ENCODE measurements at places on chromosomes 6 and 20.

DNA sequence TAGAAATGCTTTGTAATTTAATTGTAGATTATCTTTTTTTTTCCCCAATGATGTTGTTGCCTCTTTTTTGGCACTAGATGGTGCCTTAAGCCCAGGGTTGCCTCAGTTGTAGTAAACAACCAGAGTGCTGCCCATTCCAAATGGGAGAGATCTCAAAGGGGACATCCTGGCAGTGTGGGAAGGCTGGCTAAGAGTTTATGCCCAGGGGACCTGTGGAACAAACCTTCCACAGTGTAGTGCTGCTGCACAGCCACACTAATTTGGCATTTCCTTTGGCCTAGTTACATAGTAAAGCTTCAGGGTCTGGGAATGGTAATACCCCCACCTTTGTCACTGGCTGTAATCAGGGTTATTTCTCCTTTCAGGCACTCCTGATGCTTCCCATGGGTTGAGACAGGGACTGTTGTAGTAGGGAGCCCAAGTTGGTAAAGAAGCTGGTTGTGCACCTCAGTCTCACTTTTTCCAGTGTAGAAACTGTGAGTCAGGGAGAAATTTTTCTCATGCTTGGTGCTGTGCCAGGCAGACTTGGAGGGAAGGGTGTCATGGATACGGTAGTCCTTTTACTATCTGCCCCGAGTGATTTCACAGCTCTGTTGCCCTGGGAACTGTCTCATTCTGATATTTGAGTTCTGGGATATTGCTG is 177.8 kb upstream of the ECI2 start:
- DNase-seq = no peak

DNA sequence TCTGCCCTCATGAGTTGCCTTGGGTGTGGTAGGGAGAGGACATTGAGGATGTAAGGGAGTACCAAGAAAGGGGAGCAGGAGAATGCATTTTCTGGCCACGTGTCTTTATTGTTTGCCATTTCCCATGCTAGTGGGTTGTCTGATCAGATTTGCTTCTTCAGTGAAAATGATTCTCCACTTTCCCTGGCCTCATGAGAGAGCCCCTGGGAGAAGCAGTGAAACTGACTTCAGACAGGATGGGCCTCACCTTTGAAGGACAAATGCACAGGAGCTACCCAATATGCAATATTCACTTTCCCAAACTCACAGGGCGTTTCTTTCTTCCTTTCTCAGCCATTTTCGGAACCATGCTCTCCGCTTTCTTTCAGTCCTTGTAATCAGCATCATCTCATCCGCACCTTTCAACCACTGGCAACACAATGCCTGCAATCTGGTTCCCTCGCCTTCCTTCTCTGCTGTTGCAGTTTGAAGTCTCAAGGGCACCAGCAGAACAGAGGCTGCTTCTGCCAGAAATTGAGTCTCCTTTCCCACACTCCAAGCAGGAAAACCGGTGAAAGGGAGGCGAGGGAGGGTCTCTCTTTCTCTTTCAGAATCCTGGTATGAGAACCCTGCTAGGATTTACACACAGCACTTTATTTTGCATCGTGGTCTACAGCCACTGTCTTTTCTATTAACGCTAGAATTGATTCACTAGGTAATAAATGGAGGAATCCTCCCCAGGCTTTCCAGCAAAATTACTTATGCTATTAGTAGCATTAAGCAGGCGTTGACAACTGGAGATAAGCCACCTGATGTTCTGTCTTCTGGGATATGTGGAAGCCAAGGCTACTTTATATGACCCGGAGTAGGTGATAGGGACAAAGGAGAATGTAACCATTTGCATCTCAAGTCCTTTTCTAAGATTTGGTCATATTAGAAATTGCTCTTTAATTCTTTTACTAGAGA is 62.0 kb upstream of the FAM184A start:
- DNase-seq = no peak

DNA sequence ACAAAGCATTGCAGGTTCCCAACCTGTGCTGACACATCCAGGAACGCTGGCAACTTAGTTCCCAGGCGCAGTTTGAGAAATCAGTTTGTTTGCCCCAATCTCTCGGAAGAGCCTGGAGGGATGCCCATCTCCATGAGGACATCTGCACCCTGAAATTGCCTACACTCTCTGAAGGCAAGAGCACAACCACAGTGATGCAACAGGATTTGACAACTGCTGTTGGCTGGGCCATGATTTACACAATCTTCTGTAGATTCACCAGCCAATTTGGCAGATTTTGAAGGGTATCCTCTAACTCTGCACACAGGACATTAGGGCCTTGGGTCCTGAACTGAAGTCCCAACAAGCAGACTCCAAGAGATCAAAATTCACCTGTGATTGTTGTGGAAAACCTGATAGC is 3.4 kb downstream of the APMAP start:
- no peak for DNase-seq

- no peak for DNase-seq
Measured at GRCh38 chr20:19605786-19606485, 152.1 kb upstream of the RIN2 start.

GRCh38 chr20:14889496-14890255 is 552.3 kb upstream of the FLRT3 start:
- no peak for DNase-seq

DNA sequence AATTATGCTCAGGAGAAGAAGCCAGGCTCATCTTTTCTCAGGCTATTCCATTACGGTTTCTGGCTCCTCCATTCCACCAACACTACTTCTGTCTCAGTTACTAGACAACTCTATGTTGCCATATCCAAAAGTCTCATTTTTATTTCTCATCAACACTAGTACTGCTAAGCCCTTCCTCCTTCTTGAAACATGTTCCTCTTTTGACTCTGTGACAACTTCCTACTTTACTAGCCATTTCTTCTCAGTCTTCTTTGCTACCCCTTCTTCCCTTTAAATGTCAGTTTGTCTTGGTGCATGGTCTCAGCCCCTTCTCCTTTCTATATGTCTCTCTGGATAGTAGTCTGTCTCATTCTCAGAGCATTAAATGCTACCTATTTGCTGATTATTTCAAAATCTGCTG is 7.1 kb upstream of the ADGRG6 start:
- DNase-seq = no peak

DNA sequence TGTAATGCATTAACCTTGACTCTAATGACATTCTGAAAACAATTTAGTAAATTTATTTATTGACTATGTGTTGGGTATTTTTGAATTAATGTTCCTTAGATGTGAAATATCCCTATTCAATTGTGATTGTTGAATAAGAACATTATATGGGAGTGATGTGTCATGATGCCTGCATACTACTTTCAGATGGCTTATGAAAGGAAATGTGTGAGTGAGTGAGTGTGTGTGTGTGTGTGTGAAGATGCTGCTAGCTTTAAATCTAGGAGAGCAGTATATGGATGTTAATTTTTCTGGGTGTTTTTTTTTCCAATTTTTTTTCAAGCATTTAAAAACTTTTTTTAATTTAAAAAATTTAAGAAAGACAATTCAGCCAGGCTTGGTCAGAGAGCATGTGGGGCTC is 32.5 kb upstream of the NT5E start:
- no peak for DNase-seq

GRCh38 chr6:7410851-7411250 is 21.2 kb downstream of the RIOK1 start:
- DNase-seq = no peak

DNA sequence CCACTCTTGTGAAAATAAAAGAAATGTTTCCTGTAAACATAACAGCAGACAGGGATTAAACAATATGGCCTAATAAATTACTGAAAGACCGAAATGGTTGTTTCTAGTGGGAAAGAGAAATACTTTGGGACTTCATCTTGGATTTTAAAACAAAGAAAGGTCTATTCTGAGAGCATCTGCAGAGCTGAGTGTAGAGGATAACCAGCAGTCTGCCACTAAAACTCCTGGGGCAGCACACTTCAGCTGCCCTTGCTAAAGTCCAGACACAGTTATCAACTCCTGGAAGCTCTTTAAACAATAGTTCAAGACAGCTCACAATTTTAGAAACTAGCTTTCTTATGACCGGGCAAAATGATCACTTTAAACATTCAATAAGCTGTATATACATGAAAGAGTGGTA is 38.6 kb downstream of the AKIRIN2 start:
- no peak for DNase-seq

DNA sequence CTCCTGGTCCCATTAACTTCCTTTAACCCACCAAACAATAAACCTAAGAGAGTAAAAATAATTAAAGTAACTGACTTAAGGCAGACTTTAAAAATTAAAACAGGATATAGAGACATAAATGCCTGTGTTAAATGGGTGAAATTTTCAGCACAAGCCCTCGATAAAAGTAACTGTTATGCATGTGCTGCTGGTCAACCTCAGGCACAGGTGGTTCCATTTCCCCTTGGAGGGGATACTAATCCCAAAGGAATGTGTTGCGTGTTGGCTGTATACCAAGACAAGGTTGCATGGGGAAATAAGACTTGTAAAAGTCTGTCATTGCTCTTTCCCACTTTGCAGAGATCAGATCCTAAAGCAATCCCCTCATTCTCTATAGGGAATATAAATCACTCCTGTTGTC is 25.8 kb downstream of the HLA-A start:
- DNase-seq = no peak

DNA sequence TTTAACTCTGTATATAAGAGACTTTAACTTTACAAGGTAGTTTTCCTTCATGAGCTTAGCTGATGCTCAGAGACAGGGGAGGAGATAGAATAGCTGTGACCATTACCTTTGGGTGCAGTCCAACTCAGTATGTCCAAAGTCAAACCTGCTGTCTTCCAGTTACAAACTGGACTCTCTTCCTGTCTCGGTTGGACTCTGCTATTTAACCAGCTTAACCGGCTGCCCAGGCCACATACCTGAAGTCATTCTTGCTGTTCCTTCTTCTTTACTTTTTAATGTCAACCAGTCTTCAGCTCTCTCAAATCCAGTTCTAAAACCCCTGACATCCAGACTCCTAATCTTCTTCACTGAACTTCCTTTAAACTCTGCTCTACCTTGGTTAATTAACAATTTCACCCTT is 138.3 kb upstream of the TSHZ2 start:
- no peak for DNase-seq

DNA sequence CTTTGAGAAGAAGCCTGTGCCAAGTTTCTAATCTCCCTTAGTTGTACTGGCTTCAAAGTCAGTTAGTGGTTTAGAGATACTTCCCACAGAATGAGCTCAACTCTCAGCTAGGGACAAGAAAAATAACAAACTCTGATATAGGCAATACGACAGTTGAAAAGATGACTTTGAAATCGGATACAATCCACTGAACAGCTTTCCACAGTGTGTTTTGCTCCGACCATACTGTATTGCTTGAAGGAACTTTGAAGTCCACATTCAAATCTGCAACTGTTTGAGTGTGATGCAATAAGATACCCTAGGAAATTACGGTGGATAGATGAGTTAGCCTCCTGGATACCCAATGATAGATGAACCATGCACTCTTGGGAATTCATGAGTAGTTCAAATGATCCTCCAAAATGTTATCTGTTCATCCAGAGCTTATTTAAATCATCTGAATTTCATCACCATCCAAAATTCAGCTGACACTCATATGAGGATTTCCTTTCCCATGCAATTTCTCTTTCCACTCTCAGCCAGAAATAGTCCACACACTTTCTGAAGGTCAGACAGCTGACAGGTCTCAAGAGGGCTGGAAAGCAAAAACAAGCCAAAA is 443.8 kb downstream of the HAO1 start:
- DNase-seq = no peak

GRCh38 chr6:114421199-114421598 is 78.4 kb upstream of the HS3ST5 start:
- no peak for DNase-seq

GRCh38 chr6:105833959-105834947 is 251.9 kb upstream of the PRDM1 start:
- no peak for DNase-seq

- peak; percentile 42 for DNase-seq
Measured at GRCh38 chr20:24917797-24918578, 31.1 kb upstream of the CST7 start.

DNA sequence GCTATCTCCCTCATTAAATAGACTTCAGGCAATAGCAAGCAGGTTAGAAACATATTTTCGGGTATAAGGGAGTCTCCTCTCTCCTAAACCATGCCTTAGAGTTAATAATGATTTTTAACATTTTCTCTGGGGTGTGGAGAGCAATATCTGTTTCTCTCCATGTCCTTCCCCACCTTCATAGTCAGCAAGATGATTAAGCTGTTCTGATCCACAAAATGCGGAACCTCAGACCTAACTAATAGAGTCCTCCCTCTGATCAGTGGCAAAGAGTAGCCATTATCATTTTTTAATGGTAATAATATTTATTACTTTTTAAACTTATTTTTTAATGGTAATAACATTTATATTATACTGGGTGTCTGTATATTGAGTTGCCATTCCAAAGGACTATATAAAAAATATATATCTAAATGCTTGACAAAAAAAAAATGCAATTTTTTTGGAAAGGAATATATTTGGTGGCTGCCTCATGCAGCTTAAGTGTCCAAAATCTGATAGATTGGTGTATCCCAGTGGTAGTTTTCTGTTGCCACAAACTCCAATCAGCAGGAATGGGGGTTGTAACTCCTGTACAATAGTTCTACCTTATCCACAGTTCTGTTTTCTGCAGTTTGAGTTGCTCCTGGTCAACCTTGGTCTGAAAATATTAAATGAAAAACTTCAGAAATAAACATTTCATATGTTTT is 14.0 kb upstream of the BTN3A2 start:
- no peak for DNase-seq

GRCh38 chr20:48310305-48310704 is 517.5 kb downstream of the PREX1 start:
- no peak for DNase-seq

- DNase-seq = no peak
Measured at GRCh38 chr20:24962510-24962909, 13.4 kb downstream of the CST7 start.

- DNase-seq = no peak
Measured at GRCh38 chr6:56238352-56238751, 9.0 kb downstream of the COL21A1 start.

GRCh38 chr6:80988892-80989291 is 763.6 kb downstream of the TENT5A start:
- DNase-seq = no peak

GRCh38 chr6:143696664-143697000 is 18.9 kb downstream of the PHACTR2 start:
- DNase-seq = no peak

- DNase-seq = peak; percentile 69
Measured at GRCh38 chr20:51062065-51062464, 39.2 kb upstream of the KCNG1 start.

DNA sequence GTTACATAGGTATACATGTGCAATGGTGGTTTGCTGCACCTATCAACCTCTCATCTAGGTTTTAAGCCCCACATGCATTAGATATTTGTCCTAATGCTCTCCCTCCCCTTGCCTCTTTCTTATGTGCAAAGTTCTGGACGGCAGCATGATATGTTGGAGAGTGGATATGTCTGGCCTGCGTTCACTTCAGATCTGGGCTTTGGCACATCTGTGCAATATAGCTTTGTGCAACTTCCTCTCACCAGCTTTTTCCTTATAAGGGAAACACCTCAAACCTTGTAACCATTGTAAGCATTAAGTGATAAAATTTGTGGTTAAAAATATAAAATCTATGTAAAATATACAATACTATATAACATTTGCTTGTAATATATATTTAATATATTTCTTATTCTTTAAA is 288.0 kb downstream of the PHACTR1 start:
- DNase-seq = no peak
